ENCODE measurements at places on chromosomes 5 and 9.
A peak's percentile ranks its signal among the peaks of the same experiment; 100 is the strongest.

- no peak for DNase-seq
These were observed 11.9 kb downstream of the AGTPBP1 start for GRCh38 chr9:85729882-85730281.

GRCh38 chr9:4862506-4863250 is 69.9 kb downstream of the RCL1 start:
- no peak for DNase-seq

- no peak for DNase-seq
These were observed 2.8 kb downstream of the ZNF608 start for GRCh38 chr5:124743602-124744169.

DNA sequence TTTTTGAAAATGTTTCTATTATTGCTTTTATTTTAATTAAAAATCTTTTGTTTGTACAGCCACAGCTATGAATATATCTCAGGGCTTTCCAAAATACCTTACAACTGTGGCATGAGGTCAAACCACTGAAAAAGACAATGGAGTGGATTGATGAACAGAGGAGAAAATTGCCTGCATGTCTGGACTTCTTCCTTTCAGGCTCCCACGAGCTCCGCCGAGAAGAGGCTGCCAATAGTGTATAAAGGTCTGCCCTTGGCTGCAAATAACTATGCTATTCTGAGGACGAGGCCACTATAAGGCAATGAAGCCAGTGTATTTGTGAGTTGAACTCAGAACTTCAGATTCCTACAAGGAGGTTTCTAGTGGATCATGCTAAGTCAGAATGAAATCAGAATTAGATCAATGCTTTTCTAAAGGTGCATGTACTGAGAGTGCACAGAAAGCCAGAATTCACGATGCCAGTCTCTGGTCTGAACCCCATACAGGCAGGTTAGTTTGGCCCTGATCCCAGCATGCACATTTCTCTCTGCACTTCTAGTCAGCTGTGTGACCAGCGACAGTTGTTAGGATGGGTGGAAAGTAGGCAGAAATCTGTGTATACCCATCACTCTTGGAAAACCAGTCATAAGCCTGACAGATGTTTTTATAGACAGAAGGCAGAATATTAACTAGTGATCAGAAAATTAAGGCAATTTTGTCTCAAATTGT is 42.7 kb upstream of the PLPP1 start:
- DNase-seq: no peak

- DNase-seq: no peak
These were observed 14.4 kb upstream of the SYNPO start for GRCh38 chr5:150625831-150626746.

- DNase-seq: peak; percentile 52
These were observed 247.2 kb downstream of the KIF4B start for GRCh38 chr5:155260798-155261197.

DNA sequence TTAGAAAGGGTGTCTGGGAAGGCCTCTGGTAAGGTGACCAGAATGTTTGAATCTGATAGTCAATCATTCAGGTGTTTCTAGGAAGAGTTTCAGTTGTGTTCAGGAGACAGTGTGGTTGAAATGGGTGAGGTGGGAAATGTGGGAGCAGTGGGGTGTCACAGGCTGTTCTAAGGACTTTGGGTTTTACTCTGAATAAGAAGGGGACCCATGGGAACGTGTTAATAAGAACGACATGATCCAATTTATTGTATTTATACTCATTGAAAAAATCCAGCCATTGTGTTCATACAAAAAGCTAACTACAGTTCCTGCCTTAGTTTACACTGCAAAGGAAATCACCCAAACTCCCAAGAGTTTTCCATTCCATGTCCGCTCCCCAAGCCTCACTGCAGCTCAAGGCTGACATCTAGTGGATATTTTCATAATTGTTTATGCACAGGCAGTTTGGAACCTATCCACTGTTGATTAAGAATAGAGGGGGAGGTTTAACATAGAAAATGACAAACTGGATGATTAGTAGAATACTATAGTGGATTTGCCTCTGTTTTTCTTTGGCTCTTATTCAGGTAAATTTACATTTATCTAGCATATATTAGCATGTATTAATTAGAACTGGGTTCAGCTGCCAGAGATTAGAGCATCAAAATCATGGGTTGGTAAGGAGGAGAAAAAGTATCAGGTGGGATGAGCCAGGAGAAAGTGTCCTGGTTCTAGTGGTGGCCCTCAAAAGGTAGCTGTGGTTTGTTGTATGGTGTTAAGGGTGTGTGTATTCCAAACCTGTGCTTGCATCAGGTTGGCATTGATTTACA is 17.7 kb downstream of the CAVIN4 start:
- DNase-seq: no peak

DNA sequence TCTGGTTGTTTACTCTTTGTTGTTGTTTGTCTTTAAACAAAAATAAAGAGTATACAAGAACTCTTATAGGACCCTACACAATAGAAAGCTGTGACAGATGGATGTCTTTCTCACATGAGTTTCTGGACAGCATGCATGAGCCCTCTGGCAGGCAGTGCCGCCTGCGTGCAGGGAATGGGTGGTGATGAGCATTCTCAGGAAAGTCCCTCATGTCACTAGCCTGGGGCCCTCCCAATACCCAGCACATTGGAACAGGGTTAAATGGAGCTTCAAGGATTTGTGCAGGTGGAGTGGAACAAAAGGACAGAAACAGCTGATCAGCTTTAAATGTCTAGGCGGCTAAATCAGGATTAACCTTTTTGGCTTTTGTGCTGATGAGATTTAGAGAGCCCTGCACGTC is 181.0 kb upstream of the CD180 start:
- DNase-seq: peak; percentile 77

DNA sequence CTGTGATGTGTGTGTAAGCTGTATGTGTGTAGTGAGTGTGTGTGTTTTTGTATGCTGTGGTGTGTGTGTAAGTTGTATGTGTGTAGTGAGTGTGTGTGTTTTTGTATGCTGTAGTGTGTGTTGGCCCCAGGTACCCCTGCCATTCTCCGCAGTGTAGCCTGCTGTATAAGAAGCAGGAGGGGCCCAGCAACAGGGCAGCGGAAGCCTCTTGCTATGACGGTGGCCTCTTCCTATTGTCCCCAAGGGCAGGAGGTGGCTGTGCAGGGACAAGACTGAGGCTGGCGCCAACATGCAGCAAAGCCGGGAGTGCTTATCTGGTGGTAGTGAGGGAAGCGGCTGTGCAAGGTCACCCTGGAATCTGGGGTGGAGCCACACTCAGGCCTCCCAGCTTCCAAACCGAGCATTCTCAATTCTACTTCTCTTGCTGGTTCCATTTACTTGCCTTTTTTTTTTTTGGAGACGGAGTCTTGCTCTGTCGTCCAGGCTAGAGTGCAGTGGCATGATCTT is 5.1 kb downstream of the SPAAR start:
- DNase-seq: peak; percentile 65

GRCh38 chr9:121700832-121701419 is 49.5 kb downstream of the DAB2IP start:
- no peak for DNase-seq

DNA sequence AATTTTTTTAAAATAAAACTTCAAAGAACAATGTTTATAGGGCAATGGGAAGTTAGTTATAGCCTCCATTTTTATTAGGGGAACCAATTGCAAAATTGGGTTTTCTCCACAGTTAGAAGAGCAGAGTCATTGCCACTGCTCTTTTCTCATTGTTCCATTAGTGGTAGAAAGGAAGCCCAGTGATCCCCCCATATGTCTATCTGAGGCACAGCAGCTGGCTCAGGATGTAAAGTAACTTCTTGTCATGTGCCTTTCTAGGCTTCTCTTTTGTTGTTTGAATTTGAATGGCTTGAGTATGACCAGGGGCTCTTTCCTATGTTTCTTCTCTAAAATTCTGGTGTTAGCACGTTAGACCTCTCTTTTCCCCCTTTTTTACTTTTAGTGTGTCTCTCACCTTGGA is 61.2 kb downstream of the UBAP1 start:
- no peak for DNase-seq

GRCh38 chr5:35285435-35285834 is 55.1 kb upstream of the PRLR start:
- no peak for DNase-seq

DNA sequence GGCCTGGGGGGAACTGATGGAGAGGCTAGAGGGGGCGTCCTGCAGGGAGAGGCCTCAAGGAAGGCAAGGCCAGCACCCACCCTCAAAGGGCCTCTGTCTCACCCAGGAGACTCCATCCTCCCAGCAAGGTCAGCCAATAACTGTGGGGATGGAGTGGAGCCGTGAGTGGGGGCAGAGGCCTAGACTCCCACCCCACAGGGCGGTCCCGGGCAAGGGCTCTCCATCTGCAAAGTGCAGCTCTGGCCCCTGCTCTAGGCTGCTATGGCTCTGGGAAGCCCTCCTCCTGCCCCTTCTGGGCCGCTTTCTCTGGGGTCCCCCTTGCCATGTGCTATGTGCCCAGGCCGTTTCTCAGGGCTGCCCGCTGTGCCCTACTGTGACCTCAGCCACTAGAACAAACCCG is 14.0 kb downstream of the FPGS start:
- no peak for DNase-seq

DNA sequence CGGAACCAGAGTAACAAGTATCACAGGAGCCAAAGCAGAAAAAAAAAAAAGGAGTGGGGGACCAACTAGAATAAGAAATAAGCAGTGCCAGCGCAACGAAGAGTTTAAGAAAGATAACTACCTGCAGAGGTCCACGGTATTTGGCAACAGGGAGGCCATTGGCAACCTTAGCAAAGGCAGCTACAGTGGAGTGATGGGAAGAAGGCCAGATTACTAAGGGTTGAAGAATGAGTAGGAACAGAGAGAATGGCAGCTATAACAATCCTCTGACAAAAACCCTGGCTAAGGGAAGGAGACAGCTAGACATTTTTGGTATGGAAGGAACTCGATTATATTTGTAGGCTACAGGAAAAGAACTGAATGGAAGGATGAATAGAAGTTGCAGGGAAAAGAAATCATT is 93.4 kb upstream of the DMAC1 start:
- DNase-seq: no peak

- DNase-seq: no peak
These were observed 115.0 kb downstream of the CDK5RAP2 start for GRCh38 chr9:120464887-120465421.

DNA sequence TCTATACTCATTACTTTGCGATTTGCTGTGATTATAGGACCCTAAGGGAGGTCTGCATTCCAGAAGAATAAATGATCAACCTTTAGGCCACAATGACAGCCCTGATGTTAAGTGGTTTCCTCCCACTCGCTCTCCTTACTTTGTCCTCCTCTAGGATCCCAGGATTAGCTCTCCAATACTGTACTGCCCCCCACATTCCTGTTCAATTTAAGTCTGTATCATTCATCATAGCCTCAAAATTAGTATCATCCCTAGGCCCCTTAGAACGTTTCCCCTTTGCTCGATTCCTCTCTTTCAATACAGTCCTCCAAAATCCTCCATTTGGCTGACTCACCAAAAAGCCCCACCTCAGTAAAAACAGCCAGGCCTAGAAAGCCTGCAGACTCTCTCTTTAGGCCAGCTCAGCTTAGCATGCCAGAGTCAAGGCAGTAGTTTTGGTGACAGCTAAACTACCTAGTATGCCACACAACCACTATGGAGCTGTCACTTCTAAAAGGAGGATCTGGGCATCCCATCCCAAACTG is 24.4 kb downstream of the RNF145 start:
- DNase-seq: no peak

DNA sequence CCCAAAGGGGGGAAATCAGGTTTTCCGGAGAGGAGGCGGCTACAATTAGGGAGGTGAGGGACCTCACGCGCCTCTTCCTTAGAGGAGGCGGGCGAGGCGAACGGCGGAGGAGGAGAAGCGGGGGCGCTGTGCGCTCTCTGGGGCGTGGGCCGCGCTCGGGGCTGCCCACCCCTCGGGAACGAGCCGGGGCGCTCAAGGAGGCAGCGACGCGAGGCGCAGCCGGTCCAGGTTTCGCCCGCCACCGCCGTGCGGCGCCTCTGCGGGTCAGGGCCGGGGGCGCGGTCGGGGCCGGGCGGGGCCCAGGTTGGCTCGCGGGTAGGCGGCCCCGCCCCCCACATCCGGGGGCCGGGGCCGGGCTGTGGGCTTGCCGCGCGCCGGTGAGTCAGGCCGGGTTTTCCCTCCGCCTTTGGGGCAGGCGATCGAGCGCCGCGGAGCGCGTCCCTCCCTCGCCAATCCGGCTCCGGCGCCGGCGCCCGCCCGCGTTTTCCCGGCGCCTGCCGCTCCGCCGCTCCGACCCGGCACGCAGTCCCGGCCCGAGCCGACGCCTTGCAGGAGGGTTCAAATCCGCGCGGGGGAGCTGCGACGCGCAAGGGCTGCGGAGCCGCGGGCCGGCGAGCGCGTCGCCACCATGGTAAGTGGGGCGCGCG is at the start of gene N4BP3:
N4BP3 (plus strand) TSS at position 392 of the 647 bp plus-strand sequence. CDS start 6,052 bp downstream, outside the sequence.
- DNase-seq: peak; percentile 93

DNA sequence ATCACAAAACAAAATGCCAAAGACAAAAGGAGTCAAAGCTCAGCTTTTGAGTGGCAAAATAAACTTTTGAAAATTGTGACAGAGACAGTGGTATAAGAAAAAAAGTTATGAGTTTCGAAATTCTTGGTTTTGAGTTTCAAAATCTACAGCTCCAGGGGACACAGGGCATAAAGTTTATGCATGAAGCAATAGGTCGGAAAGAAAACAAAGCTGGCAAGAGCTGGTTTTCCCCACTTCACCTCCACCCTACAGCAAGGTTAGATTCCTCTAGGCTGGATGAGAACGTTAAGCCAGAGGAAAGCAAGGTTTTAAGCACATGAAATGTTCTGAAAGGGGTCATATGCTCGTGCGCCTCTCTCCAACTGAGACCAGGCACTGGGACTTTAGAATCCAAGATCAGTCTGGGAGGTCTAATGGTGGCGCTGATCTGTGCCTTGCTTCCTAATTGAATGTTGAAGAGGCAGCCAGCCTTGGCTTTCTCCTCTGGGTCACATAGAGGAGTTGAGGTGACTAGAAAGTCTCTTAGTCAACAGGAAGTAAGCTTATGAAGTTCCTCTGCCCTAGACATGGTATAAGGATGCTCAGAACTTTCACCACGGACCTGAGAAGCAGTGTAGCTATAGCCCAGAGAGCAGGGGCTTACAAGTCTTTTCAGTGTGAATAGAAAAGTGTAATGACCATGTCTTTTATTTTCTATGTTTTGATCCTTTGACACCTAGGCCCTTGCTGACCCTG is 167.7 kb upstream of the DMAC1 start:
- no peak for DNase-seq

DNA sequence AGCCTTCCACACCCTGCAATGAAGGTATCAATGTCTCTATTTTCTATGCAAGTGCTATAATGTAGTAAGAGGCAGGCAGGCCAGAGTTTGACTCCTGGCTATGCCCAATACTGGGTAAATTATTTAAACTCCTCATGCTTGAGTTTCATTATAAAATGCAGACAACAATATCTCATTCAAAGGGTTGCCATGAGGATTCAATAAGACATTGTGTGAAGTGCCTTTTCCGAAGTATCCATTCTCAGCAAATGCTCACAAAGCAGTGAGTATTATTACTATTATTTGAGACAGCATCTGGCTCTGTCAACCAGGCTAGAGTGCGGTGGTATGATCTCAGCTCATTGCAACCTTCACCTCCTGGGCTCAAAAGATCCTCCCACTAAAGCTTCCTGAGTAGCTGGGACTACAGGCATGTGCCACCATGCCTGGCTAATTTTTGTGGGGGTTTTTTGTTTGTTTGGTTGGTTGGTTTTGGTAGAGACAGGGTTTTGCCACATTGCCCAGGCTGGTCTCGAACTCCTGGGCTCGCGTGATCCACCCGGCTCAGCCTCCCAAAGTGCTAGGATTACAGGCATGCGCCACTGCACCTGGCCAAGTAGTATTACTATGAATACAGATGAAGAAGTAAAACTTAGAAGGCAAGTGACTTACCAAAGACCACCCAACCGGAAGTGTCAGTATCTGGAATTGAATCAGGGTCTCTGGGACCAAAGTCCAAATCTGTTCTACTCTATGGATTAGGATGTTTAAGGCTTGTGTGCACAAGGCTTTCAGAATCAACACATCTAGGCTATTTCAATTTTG is 18.8 kb downstream of the ADAM19 start:
- DNase-seq: no peak

GRCh38 chr5:157600252-157600651 is 24.7 kb upstream of the ADAM19 start:
- DNase-seq: no peak

Measured in ecto neural progenitor cell (in vitro differentiated cells).